ENCODE measurements at places on chromosomes 2 and 18.

- no peak for DNase-seq
Measured at GRCh38 chr18:58091099-58091611, 47.1 kb downstream of the NEDD4L start.

DNA sequence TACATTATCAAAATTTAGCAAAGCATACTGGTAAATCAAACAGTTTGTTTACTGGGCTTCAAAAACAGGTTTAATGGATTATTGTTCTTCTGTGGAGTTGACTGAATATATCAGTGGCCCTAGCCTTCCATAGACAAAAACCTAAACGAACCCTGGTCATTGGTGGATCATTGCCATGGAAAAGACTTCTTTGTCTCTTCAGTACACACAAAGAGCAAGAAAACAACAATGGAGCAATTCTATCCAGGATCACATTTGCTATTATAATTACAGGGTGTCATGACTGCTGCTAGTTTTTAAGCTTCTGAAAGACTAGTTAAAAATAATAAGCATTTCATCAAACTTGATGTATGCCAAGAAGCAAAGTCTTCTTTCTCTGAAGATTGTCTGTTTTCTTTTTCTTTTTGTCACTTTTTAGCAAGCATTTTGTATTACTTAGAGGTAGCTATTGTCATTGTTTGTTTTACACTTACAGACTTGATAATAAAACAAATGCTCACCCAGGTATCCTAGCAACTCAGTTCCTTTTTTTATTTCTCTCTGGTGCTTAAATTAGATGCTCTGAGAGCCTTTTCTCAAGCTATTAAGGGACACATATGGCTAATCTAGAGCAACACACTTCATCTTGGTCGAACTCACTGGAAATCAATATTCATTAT lies 1228.7 kb upstream of the DDX18 start:
- DNase-seq: no peak

DNA sequence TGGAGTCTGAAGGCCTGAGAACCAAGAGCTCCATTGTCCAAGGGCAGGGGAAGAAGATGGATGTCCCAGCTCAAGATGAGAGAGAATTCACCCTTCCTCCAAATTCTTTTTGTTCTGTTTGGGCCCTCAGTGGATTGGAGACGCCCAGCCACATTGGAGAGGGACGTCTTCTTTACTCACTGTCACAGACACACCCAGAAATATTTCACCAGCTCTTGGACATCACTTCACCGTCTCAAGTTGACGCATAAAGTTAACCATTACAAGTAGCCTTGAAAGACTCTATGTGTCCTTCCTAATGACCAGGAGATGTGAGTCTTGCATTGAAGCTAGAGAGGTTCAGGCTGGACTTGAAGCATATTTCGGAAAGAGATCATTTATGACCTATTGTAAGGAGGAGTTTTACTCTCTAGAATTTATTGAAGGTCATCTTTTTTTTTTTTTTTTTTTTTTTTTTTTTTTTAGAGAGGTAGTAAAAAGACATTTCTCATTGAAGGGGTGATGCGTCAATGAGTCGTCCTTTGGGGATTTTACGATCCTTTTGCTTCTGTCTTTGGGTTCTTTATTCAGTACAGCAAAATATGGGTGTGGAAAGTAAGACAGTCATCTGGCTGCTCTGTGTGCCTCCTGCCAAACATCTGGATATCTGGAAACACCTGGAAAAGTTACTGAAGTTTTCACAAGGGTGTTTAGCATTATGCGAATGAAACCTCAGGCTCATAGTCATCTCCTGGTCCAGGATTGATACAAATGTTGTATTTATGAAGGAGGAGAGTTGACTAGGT lies 118.1 kb downstream of the PRPF40A start:
- no peak for DNase-seq

- no peak for DNase-seq
Measured at GRCh38 chr2:216477283-216478035, 21.2 kb upstream of the RPL37A start.

DNA sequence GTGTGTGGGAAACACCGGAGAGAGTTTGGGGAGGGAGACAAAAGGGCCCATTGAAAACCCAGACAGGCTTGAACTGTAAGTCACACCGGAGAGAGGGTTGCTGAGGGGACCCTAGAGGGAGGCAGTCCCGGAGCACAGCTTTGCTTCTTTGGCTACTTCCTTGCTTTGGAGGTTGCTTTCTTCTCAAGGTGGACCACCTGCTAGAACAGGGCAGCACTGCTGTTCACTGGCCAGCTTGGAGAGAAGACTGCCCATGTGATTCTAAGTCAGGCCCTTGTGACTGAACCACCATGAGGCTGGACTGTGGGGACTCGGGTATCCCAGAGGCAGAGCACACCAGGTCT lies 4.4 kb downstream of the ACTG2 start:
- DNase-seq: no peak

DNA sequence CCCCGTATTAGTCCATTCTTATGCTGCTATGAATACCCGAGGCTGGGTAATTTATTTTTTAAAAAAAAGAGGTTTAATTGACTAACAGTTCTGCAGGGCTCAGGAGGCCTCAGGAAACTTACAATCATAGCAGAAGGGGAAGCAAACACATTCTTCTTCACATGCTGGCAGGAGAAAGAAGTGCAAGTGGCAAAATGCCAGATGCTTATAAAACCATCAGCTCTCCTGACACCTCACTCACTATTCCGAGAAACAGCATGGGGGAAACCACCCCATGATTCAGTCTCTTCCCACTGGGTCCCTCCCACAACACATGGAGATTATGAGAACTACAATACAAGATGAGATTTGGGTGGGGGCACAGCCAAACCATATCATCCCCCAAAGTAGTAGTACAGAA lies 2148.5 kb upstream of the PIK3C3 start:
- DNase-seq: no peak

- no peak for DNase-seq
Measured at GRCh38 chr2:66275984-66276383, 158.9 kb upstream of the MEIS1 start.

GRCh38 chr2:79100285-79100684 lies 12.5 kb upstream of the REG1B start:
- no peak for DNase-seq

DNA sequence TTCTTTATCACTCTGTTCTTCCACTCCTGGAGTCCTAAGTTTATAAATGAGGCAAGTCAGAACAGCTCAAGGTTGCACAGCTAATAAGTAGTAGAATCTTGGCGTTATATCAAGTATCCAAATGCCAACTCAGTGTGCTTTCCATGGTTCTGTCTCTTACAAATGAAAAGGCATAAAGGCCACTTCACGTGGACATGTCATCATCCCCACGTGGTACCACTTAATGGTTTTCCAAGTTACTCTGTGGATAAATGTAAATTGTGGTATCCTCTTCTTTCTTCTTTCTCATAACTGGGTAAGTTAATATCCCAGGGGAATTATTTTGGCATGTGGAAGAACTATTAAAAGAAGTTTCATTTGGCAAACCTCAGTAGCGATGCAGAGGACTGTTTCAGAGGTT lies 131.5 kb upstream of the L3MBTL4 start:
- DNase-seq: no peak

- no peak for DNase-seq
Measured at GRCh38 chr2:204628926-204629712, 83.8 kb downstream of the PARD3B start.

- DNase-seq: no peak
Measured at GRCh38 chr18:45559258-45559657, 56.0 kb upstream of the SLC14A2 start.

- DNase-seq: no peak
Measured at GRCh38 chr2:72576459-72576858, 249.4 kb downstream of the EXOC6B start.

GRCh38 chr2:120396861-120397811 lies 51.2 kb downstream of the INHBB start:
- no peak for DNase-seq

- no peak for DNase-seq
Measured at GRCh38 chr2:157784169-157784822, 91.8 kb downstream of the ACVR1 start.

DNA sequence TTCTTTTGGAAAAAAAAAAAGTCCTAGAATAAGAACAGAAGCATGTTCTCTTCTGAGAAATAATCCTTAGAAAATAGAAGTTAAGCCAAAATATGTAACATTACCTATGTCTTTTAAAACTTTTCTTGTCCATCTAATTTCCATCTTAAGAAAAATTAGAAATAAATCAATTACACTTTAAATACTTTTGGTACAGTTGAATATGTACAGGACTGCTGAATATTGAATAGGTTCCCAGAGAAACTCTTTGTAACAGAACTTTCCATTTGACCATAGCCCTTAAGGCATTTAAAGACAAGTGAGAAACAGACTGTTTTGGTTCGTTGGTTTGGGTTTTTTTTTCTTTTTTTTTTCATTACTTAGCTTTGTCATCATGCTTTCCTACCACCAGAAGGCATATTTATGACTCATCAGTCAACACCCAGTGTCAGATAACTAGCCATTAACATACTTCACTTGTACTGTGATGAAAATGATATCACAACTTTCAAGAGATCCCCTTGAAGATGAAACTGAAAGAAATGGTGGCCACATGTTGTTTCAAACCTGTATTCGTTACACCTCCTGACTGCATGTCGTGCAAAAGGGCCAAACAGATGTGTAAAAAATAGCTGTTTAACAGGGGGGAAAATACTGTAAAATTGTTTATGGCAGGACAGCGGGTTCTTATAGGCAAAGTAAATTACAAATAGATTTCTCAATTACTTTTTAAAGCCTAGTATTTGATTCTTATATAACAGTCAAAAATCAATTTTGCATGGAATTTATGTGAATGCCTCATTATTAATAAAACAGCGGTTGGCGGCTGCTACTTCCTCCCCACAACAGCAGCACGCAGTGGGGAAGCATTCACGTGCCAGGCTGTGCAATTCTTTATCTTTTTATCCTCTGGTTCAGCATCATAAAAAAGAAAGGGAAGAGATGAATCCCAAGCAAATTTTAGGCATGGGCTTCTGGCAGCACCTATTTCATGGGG lies 280.7 kb upstream of the HNRNPA3 start:
- no peak for DNase-seq

GRCh38 chr2:233082931-233083755 lies 23.0 kb downstream of the INPP5D start:
- DNase-seq: no peak

DNA sequence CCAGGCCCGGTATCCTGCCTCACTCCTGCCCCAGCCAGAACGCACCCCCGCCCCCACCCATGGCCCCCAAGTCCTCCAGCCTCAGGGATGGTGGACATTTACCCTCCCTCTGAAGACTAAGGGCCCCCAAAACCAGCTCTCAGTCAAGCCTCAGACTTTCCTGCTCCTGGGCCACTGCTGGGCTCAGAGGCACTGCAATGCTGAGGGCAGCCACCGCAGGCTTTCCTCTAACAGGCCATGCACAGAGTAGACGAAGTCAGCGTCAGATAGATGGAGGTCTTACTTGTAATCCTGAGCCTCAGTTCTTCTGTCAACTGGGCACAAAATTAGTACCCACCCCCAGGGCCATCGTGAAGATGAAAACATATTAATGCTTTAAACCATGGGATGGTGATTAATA lies 92.6 kb downstream of the TTC32 start:
- DNase-seq: no peak

GRCh38 chr2:240431271-240431660 lies 4.2 kb upstream of the GPC1 start:
- no peak for DNase-seq

DNA sequence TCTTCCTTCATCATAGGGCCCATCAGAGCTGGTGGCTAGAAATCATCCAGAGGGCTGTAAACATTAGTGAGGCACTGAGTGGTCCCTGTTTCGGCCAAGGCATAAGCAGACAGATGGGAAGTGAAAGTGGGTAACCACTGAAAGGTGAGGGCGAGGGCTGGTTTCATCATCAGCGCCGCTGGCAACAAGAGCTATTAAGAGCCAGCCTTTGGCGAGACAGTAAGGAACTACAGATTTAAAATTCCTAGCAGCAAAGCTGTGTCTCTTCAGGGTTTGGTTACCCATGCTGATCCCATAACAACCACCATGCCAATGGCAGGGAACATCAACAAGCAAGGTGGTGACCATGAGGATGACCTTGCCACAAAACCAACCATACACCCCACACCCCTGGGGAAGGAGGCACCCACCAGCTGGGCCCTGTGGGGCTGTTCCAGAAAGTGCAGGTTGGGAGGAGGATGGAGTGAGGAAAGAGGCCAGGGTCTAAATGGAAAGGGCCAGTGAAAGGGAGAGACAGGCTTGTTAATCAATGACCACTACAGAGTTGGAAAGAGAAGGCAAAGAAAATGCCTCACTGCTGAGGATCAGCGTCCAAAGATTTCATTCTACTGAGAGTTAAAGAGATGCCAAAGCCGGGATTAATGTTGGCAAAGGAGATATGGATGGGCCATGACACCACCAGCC lies 9.0 kb upstream of the SLC20A1 start:
- DNase-seq: no peak

- DNase-seq: no peak
Measured at GRCh38 chr2:238114331-238114841, 14.2 kb downstream of the ESPNL start.

DNA sequence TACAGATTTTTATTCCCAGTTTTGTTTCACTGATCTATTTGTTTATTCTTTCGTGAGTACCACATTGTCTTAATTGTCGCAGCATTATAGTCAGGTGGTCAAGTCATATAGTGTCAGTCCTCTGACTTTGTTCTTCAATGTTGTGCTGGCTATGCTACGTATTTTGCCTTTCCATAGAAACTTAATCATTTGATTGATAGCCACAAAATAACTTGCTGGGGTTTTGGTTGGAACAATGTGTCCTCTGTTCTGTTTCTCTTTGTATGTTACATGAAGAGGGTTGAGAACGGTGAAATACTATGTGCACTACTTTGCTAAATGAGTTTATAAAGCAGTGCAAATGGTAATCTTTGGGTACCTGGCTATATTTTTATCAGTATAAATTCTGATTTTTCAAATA lies 64.9 kb upstream of the TTC27 start:
- DNase-seq: no peak

- DNase-seq: no peak
Measured at GRCh38 chr2:65232636-65233035, 5.0 kb downstream of the ACTR2 start.

- no peak for DNase-seq
Measured at GRCh38 chr2:217412721-217413120, 552.9 kb upstream of the TNP1 start.

- DNase-seq: no peak
Measured at GRCh38 chr18:63736876-63737275, 34.1 kb downstream of the SERPINB11 start.

All from activated gamma-delta T cell treated with Interleukin-2 at 50 U/mL for 16 hours (primary cell).